ENCODE measurements at places on chromosomes 13 and 19. TPM values are rescaled to one million over a fixed set of nuclear protein-coding genes. Genes with fewer than 3 reads are reported as not detected.
A peak's percentile ranks its signal among the peaks of the same experiment; 100 is the strongest.

GRCh38 chr19:52992109-52993004 lies 21.4 kb upstream of the ERVV-1 start:
- DNase-seq, result peak; percentile 71

SMIM44 gene
- total RNA-seq, result not detected

DNA sequence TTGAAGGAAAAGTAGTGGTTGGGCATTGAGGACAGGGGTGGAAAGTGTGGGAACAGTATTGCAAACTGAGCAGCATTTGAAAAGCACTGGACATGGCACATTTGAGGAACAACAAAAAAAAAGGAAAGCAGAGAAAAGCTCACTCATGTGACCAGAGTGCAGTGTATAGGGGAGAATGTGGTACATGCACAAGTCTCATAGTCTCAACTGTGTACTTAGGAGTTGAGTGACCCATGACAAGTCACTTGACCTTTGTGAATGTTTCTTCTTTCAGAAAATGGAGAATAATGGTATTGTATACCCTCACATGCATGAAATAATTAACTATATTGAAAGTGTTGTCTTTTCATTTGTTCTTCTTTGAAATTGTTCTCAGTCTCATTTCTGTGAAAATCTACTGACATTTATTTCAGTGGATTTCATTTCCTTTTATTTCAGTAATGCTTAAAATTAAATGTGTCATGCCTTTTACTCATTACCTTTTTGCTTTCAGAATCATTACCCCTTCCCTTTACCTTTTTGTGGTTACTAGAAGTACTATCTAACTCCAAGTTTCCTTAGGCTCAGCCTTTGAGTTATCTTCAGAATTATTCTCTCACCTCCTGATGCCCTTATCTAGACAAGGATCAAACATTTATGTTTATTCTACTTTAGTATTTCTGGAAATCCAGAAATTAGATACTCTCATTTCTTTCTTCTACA lies 79.1 kb upstream of the MLNR start:
- no peak for DNase-seq

DNA sequence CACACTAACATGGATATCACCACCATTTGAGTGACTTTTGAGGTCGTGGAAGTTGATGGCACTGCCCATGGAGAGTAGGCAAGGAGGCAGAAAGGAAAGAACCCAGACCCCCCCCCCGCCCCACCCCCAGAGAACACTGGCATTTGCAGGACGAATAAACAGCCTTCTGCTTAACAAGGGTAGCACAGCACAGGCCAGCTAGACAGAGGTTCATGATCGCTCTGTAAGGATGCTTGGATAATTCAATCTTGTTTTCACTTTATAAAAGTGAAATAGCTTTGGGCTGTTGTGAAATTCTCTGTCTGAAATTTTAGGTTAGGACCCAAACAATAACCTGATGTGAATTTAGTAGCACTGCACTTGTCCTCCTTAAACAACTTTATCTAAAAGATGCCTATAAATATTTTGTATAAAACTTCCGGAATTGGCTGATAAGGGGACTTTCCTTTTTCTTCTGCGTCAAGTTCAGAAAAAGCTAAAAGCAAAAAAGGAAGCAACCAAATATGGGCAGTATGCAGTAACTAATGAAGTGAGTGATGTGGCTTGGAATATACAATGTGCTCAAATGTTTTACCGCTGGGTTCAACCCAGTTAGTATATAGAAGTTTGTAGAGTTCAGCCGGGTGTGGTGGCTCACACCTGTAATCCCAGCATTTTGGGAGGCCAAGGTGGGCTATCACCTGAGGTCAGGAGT lies 163.7 kb downstream of the SHISA2 start:
- no peak for DNase-seq

ZNF576 gene
- 8.1 TPM for total RNA-seq

ZSCAN4 gene
- not detected for total RNA-seq

- DNase-seq, result no peak
These were observed 2.9 kb upstream of the PTOV1 start for GRCh38 chr19:49847731-49848696.

GRCh38 chr19:10805065-10805757 lies 30.8 kb downstream of the TMED1 start:
- no peak for DNase-seq

GRCh38 chr13:40480012-40480914 lies 186.2 kb downstream of the FOXO1 start:
- DNase-seq, result no peak

DNA sequence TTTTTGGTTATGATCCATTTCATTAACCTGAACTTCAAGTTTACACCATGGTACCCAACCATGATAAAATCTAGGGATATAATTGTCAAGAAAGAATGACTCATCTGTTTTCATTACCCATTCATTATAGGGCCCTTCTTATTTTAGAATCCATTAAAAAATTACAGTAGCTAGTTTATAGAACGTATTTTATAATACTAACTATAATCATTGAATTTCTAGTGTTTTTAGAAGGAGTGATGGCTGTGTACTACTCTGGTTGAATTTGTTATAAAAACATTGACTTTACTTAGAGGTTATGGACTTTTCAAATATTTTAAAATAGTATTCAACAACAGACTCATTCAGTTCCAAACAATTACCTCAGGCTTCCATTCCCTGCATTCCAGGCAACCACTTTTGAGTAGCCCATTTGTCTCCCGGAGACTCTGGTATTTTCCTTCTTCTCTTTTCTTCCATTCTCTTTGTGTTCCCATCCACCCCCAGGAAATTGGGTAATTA lies 71.9 kb upstream of the KLF12 start:
- no peak for DNase-seq

- DNase-seq, result no peak
These were observed 17.7 kb downstream of the CRTC1 start for GRCh38 chr19:18701250-18701608.

GRCh38 chr19:40763963-40764362 lies 11.4 kb upstream of the MIA start:
- DNase-seq, result no peak

GRCh38 chr19:42420055-42420544 lies 7.1 kb downstream of the LIPE start:
- DNase-seq, result peak; percentile 87

ANGPTL8 gene
- not detected for total RNA-seq

CEACAM4 gene
- 19.0 TPM for total RNA-seq

GRCh38 chr13:27926644-27927434 lies 7.0 kb downstream of the PDX1 start:
- DNase-seq, result no peak

DNA sequence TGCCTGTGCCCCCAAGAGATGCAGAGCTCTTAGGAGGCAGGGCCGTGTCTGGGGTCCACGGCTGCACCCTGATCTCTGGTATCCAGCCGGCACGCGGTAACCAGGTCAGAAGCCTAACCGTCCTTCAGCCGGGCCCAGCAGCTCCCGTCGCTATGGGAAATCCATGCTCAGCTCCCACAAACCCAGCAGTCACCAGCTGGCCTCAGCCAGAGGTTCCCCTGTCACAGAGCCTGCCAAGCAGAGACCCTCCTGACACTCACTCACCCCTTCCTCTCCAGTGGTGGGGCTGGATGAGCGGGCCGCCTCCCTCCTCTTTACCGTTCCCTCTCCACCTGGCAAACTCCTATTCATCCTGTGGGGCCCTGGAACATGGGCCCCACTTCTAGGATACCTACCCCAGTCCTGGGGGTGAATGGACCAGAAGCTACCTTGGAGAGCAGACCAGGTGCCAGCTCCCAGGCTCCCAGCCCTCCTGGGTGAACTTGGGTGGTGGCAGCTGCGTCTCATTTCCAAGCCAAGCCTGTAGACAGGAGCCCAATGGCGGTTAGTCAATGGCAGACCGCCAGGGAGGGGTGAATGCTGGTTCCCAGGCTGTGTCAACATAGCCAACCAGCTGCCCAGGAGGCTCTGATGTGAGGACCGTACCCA lies 21.4 kb upstream of the TCF3 start:
- DNase-seq, result no peak

- no peak for DNase-seq
These were observed 12.2 kb upstream of the ZNF135 start for GRCh38 chr19:58046856-58047255.

DNA sequence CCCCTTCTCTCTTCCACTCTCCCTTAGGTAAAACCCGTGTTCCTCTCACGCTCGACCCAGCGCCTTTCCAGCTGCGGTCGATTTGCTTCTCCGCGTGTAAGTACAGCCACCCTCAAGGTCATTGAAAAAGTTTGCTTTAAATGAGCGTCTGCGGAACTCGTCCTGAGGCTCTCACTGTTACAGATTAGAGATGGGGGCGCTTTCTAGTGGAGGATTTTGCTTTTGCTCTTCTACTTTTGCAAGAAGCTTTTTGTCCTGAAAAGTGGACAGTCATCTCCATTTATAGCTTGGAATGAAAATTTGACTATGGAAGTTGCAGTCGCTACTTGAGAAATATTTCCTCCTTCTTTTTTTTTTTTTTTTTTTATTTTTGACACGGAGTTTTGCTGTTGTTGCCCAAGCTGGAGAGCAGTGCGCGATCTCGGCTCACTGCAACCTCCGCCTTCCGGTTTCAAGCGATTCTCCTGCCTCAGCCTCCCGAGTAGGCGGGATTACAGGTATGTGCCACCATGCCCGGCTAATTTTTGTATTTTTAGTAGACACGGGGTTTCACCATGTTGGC lies 595 bp upstream of the RAB20 start:
- DNase-seq, result no peak

DNA sequence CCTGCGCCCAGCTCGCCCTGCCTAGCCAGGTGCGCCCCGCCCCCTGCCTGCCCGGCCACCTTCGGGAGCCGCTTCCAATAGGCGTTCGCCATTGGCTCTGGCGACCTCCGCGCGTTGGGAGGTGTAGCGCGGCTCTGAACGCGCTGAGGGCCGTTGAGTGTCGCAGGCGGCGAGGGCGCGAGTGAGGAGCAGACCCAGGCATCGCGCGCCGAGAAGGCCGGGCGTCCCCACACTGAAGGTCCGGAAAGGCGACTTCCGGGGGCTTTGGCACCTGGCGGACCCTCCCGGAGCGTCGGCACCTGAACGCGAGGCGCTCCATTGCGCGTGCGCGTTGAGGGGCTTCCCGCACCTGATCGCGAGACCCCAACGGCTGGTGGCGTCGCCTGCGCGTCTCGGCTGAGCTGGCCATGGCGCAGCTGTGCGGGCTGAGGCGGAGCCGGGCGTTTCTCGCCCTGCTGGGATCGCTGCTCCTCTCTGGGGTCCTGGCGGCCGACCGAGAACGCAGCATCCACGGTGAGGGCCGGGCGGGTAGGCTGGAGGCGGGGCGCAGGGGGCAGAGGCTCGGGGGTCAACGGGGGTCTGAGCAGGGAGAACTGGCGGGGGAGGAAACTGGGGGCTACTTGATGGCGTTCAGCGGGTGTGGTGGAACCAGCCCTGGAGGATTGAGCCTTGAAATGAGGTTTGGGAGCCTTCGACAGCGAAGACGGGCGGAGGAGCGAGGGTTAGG lies at the start of gene SPINT2:
Gene SPINT2, plus strand, starts transcription at position 88 of the 727 bp plus-strand sequence. Its CDS starts 320 bp downstream, at position 408.
- DNase-seq, result peak; percentile 93

DNA sequence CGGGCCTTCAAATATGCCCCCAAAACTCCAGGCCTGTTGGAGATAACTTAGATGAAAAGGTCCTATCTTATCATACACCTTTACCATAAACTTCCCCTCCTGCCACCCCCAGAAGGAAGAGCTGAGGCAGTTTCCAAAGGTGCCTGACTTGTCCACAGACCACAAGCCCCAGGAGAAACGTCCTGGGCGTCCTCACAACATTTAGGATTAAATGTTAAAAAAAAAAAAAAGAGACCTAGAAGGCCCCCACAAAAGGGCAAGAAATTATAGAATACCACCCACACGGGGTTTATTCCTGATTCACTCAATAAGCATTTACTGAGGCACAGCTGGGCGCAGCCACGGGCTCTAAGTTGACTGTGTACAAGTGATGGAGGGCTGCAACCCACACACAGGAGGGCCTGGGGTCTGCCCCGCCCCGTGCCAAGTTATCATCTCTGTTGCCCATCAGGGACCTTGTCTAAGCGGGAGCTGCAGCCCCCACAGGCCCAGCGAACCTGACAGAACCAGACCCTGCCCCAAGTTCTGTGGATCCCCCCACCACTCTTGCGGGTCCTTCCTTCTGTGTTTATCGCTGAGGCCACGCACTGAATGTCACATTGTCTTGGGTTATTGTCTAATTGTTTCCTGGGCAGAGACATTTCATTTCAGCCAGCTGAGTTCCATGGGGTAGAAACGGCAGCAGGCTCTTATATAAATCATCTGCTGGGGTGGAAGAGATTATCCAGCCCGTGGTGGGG lies 83.0 kb upstream of the TM9SF2 start:
- no peak for DNase-seq

DNA sequence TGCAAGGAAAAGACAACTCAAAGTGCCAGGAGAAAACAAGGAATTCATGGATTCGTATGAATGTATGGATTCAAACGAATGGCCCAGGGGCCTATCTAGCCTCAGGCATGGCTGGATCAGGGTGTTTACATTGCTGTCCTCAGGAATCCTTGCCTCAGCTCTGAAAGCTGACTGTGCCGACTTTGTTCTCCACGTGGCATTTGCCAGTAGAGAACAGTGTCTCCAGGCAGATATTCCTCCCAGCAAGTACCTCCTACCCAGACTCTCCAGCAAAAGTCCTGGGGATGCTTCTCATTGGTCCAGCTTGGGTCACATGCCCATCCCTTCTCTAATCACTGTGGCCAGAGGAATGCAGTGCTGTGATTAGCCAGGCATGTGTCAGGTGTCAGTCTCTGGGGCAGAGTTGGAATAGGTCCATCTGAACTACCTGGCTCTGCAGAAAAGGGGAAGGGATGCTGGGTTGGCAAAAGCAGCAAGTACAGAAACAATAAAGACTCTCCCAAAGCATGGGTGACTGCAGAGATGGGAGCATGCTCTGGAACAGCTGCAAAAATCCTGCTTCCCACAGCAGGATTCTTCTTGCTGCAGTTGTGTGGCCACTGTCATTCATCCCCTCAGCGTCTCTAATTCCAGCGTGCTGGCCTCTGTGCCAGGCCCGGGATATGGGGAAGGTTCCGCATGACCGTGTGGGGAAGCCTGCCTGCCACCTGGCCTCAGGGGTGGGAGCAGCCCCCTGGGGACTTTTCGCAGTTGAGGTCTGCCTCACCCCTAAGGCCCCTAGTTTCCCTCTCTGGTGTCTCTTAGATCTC lies 30.0 kb downstream of the CCNE1 start:
- no peak for DNase-seq

GRCh38 chr13:39577838-39578491 lies 25.0 kb downstream of the LHFPL6 start:
- no peak for DNase-seq

- DNase-seq, result no peak
These were observed 8.9 kb upstream of the CYP4F3 start for GRCh38 chr19:15631817-15632216.

DNA sequence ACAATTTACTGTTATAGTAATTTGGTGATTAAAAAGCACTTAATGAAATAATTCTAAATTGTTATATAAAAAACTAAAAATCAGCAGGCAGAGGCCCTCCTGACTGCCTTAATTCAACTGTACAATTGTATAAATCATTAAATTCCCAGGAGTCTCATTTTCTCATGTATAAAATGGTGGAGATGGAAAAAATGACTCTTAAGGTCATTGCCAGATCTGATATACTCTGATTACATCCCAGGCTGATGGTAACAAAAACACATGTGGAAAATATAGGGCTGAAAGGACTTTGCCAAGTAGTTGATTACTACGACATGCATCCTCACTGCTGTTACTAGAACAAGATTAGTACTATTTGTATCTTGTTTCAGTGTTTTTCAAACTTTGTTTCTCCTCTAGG lies 1020.0 kb upstream of the SLC10A2 start:
- DNase-seq, result no peak

RTBDN gene
- not detected for total RNA-seq

- no peak for DNase-seq
These were observed 1131.1 kb downstream of the SLITRK1 start for GRCh38 chr13:82751206-82751605.

OR10H1 gene
- total RNA-seq, result not detected

All from spleen (tissue), 13 donors.